SJCRH30 (cell line): ENCODE measurements at places on chromosomes 11 and 22.

DNA sequence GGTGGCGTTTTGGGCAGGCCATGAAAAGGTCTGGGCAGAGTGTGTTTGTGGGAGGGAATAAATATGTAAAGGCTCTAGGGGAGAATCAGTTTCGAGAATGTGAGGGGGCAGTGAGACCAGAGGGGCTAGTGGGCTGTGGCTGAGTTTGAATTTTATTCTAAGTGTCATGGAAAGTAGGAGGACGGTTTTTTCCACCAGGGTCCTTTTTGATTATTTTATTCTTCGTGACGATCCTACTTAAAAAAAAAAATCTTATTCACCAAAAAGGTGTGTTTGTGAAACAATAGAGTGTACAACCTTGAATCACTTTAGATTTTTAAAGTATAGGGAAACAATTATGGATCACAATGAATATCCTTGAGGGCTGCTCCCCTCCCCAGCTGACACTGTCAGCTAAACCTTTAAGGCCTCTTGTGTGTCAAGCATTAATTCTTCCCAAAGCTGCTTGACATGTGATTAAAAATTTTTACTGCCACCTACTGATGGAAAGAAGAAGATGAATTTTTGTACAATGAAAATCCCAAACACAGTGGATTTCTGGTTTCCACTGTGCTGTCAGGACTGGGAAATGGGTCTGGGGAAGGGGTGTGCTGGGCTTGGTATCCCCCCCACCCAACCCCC is 107.5 kb upstream of the OR4B1 start:
- DNase-seq = no peak

DNA sequence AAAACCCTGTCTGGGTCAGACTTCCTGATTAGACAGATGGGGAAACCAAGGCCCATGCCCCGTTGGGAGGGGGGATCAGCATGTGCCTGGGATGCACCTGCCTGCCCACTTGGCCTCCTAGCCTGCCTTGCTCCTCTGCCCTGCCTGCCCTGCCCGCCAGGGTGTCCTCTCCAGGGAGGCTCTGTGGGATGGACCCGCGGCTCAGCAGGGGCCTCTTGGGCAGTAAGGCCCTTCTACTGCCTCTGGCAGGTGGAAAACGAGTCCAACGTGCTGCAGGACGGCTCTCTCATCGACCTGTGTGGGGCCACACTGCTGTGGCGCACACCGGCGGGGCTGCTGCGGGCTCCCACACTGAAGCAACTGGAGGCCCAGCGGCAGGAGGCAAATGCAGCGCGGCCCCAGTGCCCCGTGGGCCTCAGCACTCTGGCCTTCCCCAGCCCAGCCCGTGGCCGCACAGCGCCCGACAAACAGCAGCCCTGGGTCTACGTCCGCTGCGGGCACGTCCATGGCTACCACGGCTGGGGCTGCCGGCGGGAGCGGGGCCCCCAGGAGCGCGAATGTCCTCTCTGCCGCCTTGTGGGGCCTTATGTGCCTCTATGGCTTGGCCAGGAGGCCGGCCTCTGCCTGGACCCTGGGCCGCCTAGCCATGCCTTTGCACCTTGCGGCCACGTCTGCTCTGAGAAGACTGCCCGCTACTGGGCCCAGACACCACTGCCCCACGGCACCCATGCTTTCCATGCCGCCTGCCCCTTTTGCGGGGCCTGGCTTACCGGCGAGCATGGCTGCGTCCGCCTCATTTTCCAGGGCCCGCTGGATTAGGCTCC is 4.7 kb upstream of the DPP3 start:
- no peak for DNase-seq

DNA sequence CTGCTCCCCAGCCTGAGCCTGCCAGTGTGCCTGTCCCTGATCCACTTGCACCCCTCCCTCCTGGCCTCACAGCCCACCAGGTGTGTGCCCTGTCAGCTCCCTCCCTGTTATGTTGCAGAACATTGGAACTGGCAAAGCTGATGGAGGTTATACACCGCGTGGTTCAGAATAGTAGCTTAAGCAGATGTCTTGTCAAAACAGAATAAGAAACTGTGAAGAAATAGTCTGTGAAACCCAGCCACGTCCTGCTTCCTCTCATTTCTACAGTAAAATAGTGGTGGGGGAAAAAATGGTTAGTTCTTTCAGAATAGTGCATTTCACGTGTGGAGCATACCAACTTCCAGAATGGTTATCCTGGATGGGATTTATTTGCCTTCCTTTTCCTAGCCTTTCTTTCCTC is 161.2 kb upstream of the NAV2 start:
- no peak for DNase-seq

GRCh38 chr11:116563712-116564047 is 209.1 kb downstream of the BUD13 start:
- DNase-seq = no peak

DNA sequence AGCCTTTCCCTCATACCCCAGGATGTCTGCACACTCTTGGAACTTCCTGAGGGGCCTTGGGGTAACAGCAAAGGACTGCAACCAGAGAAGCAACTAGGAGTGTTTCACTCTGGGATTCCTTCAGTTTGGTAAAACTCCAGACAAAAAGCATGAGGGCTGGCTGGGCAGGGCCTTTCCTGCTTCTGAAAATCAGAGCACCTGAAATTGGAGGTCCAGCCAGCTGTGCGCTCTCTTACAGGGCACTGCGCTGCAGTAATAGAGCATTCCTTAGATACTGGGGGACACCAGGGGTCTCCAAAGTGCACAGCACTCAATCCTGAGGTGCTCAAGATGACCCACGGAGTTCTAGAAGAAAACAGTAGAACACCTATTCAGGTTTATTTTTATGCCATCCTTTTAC is 49.7 kb downstream of the PLEKHA7 start:
- no peak for DNase-seq
